ENCODE measurements at places on chromosomes 13 and 19.

DNA sequence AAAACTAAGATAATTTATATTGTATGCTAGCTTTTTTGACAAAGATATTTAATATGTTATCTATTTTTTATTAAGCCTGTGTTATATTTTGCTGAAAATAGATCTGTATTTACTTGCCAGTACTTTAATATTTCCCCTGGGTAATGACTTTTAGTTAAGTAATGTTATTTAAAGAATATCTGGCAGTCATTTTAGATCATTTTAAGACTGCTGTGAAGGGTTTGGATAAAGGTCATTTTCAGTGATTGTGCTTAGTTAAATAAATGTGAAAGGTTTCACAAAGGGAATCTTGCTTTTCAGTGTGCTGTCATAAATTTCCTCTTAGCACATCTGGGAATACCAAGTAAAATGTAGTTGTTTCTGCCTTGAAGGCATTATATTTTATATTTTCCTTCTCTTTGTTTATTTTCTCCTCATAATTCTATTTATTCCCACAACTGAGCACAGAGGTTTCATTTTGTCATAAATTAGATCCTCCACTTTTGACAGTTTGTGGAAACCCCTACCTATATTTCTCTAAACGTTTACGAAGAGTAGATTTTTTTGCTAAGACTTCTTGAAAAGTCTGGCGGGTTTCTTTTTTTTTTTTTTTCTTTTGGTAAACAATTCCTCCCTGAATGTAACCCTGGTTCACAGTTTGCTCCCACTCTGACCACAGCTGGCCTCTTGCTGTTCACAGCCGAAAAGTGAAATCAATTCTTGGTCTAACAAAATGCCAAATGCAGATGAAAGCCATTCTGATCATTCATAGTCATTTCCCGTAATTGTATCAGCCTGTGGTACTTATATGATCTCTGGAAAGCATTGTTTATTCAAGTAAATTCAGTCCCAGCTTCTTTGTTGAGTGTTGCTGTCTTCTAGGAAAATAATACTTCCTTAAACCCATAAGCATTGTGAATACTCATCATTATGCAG lies 87.8 kb downstream of the MAB21L1 start:
- no peak for DNase-seq

- no peak for DNase-seq
Observed at GRCh38 chr13:111265006-111265700, 55.3 kb upstream of the TEX29 start.

- peak; percentile 90 for DNase-seq
Observed at GRCh38 chr19:12792051-12792852, 966 bp downstream of the JUNB start.

DNA sequence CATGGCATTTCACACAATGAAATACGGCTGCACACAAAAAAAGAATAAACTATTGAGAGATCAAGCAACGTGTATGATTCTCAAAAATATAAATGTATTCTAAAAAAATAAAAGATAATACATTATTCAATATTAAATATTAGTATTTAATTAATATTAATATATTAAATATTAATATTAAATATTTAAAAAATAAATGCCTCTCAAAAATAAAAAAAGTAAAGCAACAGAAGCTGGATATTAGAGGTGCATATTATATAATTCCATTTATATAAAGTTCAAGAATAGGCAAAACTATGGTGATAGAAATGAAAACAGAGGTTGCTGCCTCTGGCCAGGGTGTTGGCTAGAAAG lies 57.1 kb downstream of the GADD45B start:
- DNase-seq: no peak

DNA sequence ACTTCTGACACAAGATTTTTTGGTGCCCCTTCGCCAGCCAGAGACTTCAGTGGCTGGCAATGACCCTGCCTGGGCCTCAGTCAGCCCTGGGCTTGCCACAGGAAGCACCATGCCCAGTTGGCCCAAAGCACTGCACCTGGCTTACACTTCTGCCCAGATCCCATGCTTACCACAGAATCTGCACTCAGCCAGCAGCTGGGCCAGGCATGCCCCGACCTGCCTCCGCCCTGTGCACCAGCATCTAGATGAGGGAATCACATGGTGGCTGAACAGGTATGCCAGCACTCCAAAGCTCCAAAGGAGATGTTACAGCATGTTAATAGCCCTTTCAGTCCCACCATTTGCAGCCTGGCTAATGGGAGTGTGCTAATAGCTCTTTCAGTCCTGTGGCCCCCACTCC lies 690.9 kb downstream of the SLITRK6 start:
- DNase-seq: no peak

Data from hematopoietic multipotent progenitor cell treated with erythropoietin and hydrocortisone succinate and interleukin-3 and kit ligand, for 4 days (in vitro differentiated cells).